ENCODE measurements at places on chromosomes 13 and 19.

GRCh38 chr19:6413721-6414643 is 10.6 kb downstream of the KHSRP start:
- peaks cover 60% of the 10 kb centered on the region for H3K36me3 ChIP-seq
- no peak overlapping the region for H3K27ac ChIP-seq
- DNase-seq: no peak

DNA sequence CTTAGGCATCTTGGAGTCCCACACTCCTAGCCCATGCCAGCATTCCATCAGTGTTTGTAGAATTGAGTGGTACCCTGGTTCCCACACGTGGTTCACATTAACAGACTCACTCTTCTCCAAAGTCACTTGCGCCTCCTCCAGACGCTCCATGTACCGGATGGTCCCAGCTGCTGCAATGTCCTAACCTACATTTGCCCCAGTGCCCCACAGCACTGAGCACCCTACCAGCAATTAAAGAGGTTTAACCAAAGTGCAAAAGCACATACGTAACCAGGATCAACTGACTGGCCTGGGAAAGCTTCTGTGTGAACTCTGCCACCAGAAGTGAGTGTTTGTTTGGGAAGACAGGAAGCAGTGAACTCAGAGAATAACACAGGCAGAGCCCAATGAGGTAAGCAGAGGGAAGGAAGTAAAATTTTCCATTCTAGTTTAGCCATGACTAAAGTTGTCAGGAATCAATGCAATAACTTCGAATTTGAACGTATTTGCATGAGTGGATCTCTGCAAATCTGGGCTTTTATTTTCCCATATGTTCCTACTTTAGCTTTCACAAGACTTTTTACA is 7.3 kb upstream of the MEDAG start:
- H3K4me3 ChIP-seq: no peak overlapping the region
- H3K27me3 ChIP-seq: no peaks in the 10 kb centered on the region
- DNase-seq: no peak
- peaks cover 9% of the 10 kb centered on the region for H3K4me1 ChIP-seq

- H3K27me3 ChIP-seq: peaks cover 20% of the 10 kb centered on the region
- no peaks in the 10 kb centered on the region for H3K36me3 ChIP-seq
- H3K4me1 ChIP-seq: no peaks in the 10 kb centered on the region
Measured at GRCh38 chr19:32750441-32751055, 31.0 kb downstream of the TDRD12 start.

DNA sequence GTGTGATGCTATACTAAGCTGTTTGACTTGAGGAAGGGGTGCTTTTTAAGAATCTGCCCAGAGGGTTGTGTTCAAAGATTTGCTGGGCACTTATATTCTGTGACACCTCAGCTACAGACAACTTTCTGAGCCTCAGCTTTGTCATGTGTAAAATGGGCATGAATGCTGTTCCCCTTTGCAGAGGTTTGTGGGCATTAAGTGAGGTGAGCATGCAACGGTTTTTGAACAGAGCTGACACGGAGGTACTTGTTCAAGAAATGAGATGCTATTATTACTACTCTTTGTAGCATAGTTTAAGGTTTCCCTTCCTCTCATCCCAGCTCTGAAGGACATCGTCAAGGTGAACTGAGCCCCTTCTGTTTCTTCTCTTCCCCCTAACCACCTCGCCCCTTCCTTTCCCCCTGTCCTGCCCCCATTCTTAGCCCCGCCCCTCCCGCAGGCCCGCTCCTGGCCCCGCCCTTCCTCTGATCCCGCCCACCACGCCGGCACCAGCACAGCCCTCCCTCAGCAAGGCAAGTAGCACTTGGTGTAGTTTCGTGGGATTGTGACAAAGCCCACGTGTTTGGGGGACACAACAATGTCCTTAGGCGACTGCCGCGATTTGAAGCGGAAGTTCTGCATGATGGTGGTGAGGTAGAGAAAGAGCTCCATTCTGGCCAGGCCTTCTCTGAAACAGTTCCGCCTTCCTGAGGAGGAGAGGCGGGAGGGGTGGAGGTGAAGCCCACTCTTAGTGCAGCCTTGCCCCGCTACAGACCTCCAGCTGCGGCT is 26.1 kb upstream of the CYP2A7 start:
- H3K27ac ChIP-seq: no peak overlapping the region
- no peaks in the 10 kb centered on the region for H3K36me3 ChIP-seq
- peak overlapping the region; percentile 3 for H3K4me3 ChIP-seq

DNA sequence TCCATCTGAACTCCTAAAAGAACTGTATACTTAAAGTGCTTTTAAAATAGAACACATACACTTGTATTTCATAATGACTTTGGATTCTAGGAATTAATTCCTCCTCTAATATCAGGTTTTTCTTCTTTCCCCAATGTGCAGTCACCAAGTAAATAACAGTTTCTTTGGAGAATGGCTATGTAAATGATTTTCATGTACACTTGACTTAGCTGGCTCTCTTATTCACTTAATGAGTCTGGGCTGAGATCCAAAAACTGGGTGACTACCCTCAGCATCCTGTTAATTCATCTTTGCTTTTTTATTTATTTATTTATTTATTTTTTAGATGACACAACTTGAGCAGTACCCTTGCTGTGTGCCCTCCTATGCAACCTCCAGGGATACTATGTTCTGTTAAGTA is 1003.7 kb downstream of the SLITRK1 start:
- no peak for DNase-seq
- H3K27me3 ChIP-seq: no peaks in the 10 kb centered on the region
- H3K27ac ChIP-seq: no peak overlapping the region
- no peaks in the 10 kb centered on the region for H3K4me1 ChIP-seq
- no peaks in the 10 kb centered on the region for H3K36me3 ChIP-seq

DNA sequence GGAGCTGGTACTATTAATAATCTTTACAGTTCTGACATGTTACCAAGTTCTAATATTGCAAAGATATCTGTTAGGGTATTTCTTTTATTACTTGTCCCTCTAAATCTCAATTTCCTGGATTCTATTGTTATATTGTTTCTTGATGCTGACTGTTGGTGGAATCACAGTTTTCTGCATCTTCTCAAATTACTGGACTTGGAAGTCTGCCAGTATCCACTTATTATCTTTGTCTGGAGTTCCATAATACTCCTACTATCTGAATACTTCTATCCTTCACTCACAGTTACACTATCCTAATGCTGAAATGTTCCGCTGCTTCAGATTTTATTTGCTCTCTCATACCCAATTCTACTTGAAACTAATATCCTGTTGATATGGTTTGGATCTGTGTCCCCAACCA is 1985.7 kb upstream of the PRR20A start:
- H3K4me1 ChIP-seq: no peaks in the 10 kb centered on the region
- no peak overlapping the region for H3K4me3 ChIP-seq
- no peaks in the 10 kb centered on the region for H3K27me3 ChIP-seq
- no peak overlapping the region for H3K27ac ChIP-seq

- H3K4me1 ChIP-seq: peaks cover 3% of the 10 kb centered on the region
- H3K4me3 ChIP-seq: no peak overlapping the region
- H3K36me3 ChIP-seq: no peaks in the 10 kb centered on the region
- no peak for DNase-seq
Measured at GRCh38 chr13:51831519-51831918, 13.5 kb downstream of the TMEM272 start.

DNA sequence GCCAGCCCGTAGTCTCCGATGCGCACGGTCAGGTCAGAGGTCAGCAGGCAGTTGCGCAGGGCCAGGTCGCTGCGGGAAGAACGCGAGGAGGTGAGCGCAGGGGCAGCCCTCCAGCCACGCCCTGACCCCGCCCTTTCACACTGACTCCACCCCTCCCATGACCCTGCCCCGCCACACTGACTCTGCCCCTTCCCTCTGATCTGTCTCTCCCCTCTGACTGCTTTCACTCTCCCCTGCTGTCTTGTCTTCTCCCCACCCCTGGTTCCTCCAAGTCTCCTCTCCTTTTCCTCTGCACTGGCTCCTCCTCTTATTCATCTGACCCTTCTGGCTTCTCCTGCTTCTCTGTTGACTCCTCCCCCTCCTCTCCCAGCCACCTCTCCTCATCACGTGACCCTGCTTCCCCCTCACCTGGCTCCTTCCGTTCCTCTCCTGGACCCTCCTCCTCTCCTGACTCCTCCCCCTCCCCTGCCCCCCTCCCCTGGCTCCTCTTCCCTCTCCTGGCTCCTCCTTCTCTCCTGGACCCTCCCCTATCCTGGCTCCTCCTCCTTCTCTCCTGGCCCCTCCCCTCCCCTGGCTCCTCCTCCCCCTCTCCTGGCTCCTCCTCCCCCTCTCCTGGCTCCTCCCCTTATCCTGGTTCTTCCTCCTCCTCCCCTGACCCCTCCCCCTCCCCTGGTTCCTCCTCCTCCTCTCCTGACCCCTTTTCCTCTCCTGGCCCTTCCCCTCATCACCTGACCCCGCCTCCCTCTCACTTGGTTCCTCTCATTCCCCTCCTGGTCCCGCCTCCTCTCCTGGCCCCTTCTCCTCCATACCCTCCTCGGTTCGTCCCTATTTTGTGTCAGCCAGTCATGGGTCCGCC is 9.9 kb downstream of the LMTK3 start:
- H3K4me3 ChIP-seq: peak overlapping the region; percentile 54
- no peaks in the 10 kb centered on the region for H3K4me1 ChIP-seq
- DNase-seq: peak; percentile 96
- no peaks in the 10 kb centered on the region for H3K36me3 ChIP-seq

GRCh38 chr13:94006296-94006695 is 473.2 kb downstream of the DCT start:
- H3K36me3 ChIP-seq: no peaks in the 10 kb centered on the region
- no peak for DNase-seq
- no peak overlapping the region for H3K27ac ChIP-seq
- no peak overlapping the region for H3K4me3 ChIP-seq
- H3K4me1 ChIP-seq: no peaks in the 10 kb centered on the region

All from lower lobe of right lung (tissue), 2 donors.